NCI-H446 (cell line): ENCODE measurements at places on chromosomes 11 and 22.

DNA sequence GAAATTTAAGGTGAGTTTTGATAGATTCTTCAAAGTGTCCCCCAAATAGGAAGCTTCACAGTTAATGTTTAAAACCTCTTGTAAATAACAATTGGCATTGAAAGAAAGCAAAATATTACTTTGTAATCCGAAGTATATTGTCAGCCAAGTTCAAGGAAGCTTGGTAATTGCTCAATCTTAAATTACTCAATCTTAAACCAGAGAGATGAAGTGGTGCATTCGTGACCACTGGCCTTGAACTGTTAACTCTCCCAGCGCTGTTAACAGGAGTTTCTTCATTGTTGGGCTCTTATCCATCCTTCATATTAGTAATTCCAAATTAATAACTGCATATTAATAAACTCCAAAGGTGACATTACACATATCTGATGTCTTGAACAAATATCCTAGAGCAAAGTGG, 20.6 kb upstream of the FDX1 start:
- DNase-seq = no peak

- no peak for DNase-seq
Observed at GRCh38 chr11:128904656-128905344, 13.6 kb downstream of the KCNJ5 start.

GRCh38 chr11:11826260-11826659, 15.5 kb upstream of the USP47 start:
- no peak for DNase-seq

DNA sequence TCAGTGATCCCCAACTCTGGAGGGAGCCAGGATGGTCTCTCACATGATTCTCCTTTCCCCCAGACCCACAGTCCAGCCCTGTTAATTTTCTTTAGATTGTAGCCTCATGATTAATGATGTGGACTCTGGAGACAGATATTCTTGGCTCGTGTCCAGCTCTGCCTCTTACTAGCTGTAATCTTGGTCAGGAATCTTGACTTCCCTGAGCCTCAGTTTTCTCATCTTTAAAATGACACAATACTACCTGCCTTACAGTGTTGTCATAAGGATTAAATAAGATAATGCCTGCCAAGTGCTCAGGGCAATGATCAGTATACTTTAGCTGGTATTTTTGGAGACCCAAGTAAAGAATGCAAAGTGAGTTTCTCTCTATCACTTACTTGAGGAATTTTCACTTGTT, 60.0 kb downstream of the SPECC1L start:
- no peak for DNase-seq

DNA sequence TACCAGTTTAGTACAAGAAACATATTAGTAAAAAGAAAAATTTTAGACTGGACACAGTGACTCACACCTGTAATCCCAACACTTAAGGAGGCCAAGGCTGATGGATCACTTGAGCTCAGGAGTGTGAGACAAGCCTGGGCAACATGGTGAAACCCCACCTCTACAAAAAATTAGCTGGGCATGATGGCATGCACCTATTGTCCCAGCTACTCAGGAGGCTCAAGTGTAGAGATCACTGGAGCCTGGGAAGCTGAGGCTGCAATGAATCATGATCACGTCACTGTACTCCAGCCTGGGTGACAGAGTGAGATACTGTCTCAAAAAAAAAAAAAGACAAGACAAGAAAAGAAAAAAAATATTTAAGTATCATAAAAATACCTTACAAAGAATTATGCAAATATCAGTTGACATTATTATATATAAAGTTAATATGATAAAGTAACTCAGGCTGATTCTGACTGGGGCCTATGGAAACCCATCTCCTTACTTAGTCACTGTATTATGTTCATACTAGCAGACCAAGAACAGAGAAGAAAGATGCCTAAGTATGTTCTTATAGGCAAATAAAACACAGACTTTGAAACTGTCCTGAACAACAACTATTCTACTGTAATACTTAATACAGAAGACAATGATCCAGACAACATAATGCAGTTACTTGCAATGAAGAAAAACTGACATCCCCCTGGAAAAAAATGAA, 27.3 kb downstream of the FAM168A start:
- no peak for DNase-seq

- DNase-seq = no peak
Observed at GRCh38 chr22:25837288-25837900, 95.4 kb downstream of the MYO18B start.

- no peak for DNase-seq
Observed at GRCh38 chr22:47270463-47271135, 508.1 kb downstream of the TBC1D22A start.
